ENCODE measurements at places on chromosomes 12 and 14.

GRCh38 chr14:100975671-100976070 is 72.1 kb upstream of the RTL1 start:
- DNase-seq: no peak

- no peak for DNase-seq
Measured at GRCh38 chr12:2180737-2181082, 127.9 kb downstream of the CACNA1C start.

DNA sequence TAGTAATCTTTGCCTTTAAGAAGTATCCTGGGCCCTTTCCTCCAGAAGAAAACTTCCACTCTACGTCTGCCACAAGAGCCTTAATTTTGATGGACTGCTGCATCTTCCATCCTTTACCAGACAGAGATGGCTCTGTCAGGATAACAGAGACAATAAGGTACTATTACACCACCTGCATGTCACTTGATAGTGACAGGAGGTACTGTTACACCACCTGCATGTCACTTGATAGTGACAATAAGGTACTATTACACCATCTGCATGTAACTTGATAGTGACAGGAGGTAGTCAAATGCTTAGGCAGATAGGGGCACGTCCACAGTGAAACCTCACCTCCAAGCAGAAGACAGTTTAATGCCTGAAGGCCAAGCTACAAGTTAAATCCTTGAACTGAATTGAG is 13.9 kb downstream of the OR6C74 start:
- DNase-seq: no peak

DNA sequence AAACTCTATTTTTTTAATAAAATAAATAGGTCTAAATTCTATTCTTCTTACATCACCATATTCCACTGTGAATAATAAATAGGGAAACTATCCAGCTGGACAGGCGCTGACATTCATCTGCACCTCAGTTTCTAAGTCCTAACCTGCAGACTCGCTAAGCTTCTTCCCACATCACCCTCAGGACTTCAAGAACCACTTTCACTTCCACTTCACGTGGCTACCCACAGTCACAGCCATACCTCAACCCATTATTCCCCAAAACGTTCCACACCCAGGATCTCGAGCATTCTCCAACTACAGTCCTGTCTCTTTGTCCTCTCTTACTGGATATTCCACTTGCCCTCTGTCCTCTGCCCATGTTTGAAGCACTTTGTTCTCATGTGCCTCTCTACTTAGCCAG is 71.1 kb downstream of the C2CD5 start:
- no peak for DNase-seq

DNA sequence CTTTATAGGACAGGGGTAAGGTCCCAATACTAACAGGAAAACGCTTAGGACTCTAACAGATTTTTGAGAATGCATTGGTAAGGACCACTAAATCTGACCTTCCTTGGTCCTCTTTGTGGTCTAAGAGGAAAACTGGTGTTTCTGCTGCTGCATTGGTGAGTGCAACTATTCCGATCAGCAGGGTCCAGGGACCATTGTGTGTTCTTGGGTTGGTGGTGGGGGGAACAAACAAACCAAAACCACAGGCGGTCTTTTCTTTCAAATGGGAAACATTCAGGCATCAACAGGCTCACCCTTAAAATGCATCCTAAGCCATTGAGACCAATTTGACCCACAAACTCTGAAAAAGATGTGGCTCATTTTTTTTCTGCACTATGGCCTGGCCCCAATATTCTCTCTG is 20.7 kb downstream of the EPYC start:
- DNase-seq: no peak

GRCh38 chr14:64952598-64953309 is 10.2 kb upstream of the GPX2 start:
- DNase-seq: no peak

DNA sequence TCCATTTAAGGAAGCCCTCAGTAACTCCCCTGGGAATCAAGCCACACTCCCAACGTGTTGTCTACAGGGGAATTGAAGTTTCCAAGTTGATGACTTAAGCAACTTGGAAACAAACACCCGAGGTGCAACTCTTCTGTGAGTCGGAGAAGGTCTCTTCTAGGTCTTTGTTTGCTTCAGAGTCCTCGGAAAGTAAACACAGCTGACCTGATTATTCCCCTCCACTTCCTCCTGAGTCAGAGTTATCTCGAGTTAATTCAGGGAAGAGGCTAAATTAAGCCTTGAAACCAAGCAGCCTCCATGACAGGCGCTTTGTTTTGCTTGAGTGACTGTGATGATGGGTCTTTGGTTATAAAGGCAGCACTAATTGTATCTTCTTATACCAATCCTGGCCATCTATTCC is 41.8 kb downstream of the TUNAR start:
- DNase-seq: no peak

DNA sequence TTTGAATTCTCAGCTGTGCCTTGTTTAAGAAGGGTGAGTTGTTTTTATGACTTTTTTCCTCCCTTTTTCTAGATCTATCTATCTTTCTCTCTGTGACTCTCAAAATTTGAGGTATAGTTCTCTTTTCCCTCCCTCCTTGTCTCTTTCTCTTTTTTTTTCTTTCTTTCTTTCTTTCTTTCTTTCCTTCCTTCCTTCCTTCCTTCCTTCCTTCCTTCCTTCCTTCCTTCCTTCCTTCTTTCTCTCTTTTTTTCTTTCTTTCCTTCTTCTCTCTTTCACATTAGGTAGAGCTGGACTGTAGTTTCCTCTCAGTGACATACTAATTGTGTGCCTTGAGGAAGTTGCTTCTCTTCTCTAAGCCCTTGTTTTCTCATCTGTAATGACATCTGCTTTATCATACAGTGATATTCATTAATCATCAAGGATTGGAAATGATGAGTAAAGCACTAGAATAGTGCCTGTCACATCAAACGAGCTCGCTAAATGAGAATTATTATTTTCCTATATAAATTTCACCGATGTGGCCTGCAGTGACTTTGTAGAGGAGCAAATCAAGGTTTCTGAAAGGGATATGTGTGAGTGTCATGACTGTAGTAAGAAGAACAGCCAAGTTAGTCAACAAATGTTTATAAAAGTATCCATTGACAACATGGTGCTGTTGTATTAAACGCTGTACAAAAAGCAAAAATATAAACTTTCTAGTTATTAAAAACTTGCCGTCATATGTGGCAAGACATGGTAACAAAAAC is 78.9 kb upstream of the SLC38A2 start:
- no peak for DNase-seq

GRCh38 chr12:68334132-68334531 is 2.0 kb upstream of the MDM1 start:
- DNase-seq: no peak

DNA sequence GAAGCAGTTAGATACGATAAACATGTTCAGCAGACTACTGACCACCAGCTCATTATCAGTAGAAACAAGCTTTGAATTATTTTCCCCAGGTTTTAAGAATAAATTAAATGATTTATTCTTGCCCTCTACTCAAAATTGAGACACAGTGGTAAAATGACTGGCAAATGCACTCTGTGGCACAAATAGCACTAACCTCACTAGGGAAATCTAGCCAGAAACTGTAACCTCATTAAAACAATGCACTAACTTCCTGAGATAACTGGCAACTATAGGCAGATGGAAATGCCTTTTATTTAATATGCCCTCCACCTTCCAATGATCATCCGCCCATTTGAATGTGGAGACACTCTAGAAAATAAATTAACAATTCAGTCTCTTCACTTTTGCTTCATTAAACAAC is 33.2 kb downstream of the CPNE8 start:
- DNase-seq: no peak

DNA sequence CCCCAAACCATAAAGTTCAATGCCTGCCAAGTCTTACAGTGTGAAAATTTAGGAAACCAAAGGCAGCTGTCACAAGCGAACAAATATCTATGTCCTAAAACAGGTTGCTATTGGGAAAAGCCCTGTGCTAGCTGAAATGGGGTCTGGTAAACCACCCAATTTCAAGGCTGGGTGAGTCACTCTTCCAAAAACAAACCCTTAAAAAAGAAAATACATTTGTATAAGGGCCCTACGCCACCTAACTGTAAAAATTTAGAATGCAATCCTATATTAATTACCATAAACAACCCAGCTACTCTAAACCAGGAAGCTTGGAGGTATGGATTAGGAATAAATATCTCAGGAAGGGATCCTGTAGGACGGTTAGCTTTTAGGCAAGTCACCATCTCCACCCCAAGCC is 32.1 kb downstream of the PRMT8 start:
- peak; percentile 56 for DNase-seq

DNA sequence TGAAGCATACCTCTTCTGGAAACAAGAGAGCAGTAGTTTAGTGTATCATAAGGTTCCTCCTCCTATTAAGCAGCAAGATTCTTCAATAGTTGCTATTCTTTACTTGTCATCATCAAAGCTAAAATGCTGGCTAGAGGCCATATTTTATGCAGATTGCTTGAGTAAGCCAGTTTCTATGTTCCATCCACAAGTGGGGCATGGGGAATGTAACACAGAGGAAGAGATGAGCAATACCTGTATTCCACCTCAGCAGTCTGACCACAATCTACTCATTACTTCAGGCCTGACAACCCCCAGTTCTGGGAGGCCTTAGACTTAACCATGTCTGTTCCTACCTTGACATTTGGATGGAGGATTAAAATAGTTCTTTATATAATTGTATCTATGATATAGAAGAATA is 423.6 kb downstream of the BTG1 start:
- no peak for DNase-seq

DNA sequence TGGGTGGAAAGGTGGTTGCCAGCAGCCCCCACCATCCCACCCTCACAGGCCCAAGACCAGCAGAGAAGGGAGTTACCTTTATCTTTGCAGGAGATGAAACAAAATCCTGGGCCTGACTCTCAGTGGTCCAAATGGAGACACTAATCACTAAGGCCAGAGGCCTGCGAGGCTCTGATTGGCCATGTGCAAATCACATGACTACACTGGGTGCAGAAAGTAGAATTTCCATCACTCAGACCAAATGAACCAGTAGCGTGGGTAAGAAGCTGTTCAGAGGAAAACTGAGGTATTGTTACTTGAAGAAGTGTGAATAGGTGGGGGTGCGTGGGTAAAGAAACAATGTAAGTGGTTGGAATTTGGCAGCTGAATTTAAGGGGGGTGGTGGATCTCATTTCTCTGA is 20.2 kb upstream of the PPP1CC start:
- DNase-seq: no peak

DNA sequence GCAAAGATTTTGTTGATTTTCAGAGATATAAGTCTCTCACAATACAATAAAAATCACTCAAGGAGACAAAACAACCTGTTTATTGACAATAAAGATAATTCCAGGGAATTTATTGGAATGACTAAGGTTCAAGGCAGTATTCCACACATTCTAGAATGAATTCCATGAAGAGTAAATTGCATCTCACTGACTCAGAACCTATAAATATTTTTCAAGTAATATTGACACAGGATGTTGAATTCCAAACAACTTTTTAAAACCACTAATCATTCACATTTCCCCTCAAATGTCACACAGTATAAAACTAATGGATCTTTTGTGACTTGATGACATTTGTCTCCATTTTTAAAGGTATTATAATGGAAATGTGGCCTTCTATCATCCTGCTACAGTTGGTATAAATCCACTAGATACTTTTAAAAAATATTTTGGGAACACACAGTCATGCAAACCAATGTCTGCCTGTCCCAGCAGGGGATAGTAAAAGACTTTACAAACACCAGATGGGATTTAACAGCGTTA is 42.1 kb upstream of the LGR5 start:
- DNase-seq: no peak

GRCh38 chr12:124368421-124369032 is 73.6 kb downstream of the RFLNA start:
- no peak for DNase-seq

- no peak for DNase-seq
Measured at GRCh38 chr12:58670623-58671022, 249.7 kb downstream of the LRIG3 start.

DNA sequence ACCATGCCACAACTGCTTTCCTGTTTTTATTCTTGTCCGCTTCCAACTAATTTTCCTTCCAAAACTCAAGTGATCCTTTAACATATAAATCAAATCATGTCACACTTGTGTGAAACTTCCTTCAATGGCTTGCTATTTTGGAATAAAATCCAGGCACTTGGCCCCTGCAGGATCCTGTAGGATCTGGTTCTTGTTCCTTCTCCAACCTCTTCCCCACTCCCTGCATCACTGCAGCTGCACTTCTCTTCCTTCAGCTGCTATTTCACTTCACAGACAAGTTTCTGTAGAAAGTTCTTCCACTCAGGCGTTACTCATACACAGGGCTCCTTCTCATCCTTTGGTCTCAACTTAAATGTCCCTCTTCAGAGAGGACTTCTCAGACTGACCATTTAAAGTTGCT is 239.7 kb upstream of the BTG1 start:
- DNase-seq: no peak

DNA sequence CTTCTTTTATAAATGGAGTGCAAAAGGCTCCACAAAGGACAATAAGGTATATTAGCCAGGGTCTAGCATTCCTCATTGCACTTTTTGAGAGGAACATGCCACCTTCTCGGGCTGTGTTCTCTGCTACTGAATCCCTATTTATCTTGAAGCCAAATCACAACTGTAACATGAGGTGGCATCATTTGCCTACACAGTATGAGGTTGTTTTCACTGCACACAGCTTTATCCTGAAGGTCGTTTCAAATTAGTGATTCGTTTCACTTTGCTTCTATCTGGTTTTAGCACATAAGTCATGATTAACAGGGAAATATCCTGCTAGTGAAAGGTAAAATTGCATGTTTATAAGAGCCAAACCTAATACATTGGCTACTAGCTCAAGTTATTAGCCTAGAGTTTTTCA is 153.8 kb downstream of the SLC35F4 start:
- DNase-seq: no peak

- no peak for DNase-seq
Measured at GRCh38 chr12:94957006-94957405, 46.5 kb downstream of the NDUFA12 start.

- no peak for DNase-seq
Measured at GRCh38 chr14:91484186-91484585, 25.9 kb downstream of the PPP4R3A start.

- no peak for DNase-seq
Measured at GRCh38 chr14:102863381-102863780, 59.1 kb upstream of the AMN start.

Measured in SK-N-MC (cell line).